ENCODE measurements at places on chromosomes 12 and 14. TPM values are rescaled to one million over a fixed set of nuclear protein-coding genes. Genes with fewer than 3 reads are reported as not detected.

GPR84 gene
- total RNA-seq = 0.53 TPM

GPATCH2L gene
- total RNA-seq = 59.8 TPM

C12orf60 gene
- total RNA-seq = 2.3 TPM

MYO1H gene
- not detected for total RNA-seq

LRP1-AS gene
- total RNA-seq = not detected

TMEM132D gene
- 0.18 TPM for total RNA-seq

KRT3 gene
- not detected for total RNA-seq
